Effector memory CD4-positive, alpha-beta T cell (primary cell): ENCODE measurements at places on chromosomes 3 and 15.

- no peak for DNase-seq
Measured at GRCh38 chr3:156598413-156598812, 43.5 kb upstream of the SSR3 start.

- DNase-seq = no peak
Measured at GRCh38 chr15:99443768-99444446, 121.9 kb upstream of the MEF2A start.

GRCh38 chr15:39834256-39834655 lies 51.6 kb upstream of the FSIP1 start:
- DNase-seq = no peak

DNA sequence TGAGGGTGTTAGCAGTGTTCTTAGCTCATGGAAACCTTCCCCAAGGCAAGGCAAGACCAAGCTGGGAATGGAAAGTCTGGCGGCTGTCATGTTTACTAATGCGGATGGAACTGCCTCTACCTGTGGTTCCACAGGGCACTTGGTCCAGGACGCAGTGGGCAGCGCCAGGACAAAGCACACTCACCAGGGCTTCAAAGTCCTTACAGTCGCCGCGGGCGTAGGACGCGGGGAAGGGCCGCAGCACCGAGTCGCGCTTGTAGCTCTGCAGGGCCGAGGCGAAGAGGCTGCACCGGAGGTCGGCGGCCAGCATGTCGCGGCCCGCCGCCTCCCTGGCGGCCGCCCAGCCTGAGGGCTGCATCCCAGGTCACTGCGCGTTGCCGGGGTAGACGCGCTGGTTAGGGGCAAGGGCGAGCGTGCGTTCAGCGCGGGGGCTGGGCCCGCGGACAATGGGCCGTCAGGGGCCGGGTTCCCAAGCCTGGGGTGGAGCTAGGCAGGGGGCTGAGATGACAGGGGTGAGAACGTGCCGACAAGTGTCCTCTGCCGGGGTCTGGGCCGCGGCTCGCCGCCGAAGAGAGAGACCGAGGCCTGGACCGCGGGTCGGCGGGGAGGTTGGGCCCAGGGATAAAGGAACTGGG lies 497 bp downstream of the PARP16 start:
- DNase-seq = no peak

DNA sequence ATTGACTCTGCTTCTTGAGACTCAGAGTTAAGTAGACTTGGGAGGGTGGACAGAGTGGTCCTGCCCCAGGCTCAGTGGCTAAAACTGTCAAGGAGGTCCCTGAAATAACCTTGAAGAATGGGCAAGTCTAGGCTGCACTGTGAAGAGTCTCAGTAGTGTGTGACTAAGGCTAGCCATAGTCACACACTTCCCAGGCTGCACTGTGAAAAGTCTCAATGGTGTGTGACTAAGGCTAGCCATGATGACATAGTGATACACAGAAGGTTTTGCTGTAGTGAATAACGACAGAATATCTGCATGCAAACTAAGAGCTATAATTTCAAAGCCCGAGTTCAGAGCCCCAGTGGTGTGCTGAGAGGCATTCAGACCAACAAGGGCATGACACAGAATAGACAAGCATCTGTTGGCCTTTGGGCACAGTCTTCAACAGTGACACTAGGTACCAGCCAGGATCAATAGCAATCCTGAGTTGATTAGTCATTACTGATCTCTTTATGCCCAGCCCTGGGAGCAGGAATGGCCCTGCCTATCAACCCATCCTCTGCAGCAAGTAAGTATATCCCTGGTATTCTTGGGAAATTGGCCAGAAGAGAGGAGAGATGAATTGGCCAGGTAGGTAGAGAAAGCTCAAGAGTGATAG lies 72.4 kb upstream of the BBX start:
- DNase-seq = no peak

DNA sequence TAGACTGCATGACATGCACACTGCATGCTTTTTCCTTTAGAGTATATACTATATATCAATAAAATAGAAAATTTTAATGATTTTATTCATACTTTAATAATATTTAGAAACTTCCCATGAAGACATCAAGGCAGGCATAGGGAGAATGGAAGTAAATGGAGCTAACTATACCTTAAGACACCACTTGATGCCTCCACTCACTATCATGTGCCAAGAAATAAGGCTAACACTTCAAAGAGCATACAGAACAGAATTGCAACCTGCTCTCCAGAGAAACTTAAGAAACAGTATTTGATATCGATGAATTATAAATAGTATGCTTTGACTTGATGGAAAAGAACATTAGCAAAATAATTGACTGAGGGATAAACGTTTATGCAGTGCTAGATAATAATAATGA lies 192.6 kb upstream of the MBNL1 start:
- DNase-seq = no peak

GRCh38 chr3:66639809-66640356 lies 139.1 kb upstream of the LRIG1 start:
- no peak for DNase-seq

- no peak for DNase-seq
Measured at GRCh38 chr3:24479816-24480215, 14.8 kb downstream of the THRB start.

DNA sequence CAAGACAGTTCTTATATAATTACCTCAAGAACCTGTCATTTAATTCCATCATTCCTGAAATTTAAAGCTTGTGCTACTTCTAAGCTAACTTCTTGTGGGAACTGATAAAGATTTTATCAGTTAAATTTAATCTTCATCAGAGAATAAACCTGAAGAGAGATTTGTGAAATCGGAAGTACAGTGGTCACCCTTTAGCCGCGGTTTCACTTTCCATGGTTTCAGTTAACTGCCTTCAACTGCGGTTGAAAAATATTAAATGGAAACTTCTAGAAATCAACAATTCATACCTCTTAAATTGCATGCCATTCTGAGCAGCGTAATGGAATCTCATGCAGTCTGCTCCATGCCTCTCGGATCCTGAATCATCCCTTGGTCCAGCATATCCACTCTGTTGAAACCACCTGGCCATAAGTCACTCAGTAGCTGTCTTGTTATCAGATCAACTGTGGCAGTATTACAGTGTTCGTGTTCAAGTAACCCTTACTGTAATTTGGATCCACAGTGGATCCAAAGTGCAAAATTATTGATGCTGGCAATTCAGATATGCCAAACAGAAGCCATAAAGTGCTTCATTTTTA lies 626.1 kb downstream of the CADM2 start:
- no peak for DNase-seq

DNA sequence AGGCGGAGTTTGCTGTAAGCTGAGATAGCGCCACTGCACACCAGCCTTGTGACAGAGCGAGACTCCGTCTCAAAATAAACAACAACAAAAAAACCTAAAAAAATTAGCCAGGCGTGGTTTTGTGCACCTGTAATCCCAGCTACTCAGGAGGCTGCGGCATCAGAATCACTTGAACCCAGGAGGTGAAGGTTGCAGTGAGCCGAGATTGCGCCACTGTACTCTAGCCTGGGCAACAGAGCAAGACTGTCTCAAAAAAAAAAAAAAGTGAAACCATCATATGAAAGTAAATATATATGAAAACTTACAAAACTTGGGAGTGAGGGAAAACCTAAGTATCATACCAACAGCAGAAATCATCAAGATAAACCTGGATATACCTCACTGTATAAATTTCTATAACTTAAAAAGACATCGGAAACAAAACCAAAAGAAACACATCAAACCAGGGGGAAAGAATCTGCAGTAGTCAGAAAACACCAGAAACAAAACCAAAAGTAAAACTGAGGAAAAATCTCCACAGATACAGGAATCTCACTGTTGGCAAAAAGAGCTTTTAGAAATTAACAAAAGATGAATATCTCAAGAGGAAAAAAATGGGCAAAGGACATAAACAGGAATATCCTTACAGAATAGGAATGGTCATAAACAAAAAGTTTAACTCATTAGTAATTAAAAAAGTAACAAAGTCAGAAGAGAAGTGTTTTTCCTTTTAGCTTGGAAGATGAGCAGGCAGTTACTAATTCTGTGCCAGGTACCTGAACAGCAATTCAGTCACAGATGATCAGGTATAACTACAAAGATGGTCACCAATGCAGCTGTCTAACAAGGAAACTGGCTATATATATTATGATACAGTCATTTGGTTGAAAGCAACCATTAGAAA lies 41.3 kb downstream of the ETV5 start:
- DNase-seq = no peak

DNA sequence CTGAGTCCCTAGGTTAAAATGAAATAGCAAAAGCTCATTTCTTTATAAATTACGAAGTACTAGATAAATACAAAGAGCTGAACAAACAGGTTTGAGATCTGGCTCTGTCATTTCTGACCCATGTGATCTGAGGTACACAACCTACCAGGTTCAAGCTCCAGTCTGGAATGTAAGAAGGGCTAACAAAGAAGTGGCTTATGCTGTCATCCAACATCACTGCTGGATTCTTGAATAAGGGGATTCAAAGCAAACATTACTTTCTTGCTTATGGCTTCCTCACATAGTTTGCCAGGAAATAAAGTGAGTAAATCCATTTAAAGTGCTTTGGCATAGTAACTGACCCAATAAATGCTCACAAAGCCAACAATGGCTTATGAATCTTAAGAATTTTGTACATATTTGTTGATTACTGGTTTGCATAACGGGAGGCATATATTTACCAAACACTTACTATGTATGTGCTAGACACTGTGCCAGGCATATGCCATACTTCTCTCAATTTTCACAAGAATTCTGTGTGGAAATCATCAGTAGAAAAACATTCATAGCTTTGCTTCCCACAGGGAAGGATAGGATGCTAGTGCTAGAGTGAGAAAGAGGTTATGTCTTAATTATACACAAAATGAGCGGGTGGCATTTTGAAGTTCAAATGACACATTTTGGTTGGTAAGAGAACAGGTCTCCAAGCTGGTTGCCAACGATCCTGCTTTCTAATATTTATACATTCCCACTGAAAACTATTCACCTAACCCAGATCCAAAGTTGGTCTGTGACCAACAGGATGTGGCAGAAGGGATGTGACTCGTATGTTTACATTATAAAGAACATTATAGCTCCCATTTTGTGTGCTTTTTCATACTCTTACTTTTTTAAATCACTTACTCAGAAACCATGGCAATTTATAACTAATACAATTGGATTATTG lies 38.7 kb upstream of the CSPG5 start:
- no peak for DNase-seq

GRCh38 chr3:139928708-139929505 lies 6.1 kb upstream of the CLSTN2 start:
- no peak for DNase-seq

DNA sequence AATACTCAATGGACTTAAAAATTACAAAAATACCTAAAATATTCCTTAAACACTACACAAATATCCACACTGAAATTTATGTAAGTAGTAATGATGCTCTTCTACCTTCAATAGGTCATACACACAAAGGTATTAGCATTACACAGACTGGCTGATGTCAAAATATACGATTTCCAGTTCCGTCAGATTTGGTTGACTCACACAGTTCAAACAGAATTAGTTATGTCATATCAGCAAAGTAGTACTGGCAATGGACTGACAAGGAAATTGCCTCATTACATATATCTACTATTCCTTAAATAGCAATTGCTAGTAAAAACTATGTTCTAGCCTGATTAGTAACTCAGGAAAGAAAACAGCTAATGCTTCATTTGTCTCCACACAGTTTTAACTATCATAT lies 70.8 kb downstream of the ADAM10 start:
- no peak for DNase-seq

- DNase-seq = no peak
Measured at GRCh38 chr15:65213241-65213640, 2.0 kb upstream of the CILP start.

GRCh38 chr15:80265021-80265420 lies 13.0 kb upstream of the CTXND1 start:
- no peak for DNase-seq

DNA sequence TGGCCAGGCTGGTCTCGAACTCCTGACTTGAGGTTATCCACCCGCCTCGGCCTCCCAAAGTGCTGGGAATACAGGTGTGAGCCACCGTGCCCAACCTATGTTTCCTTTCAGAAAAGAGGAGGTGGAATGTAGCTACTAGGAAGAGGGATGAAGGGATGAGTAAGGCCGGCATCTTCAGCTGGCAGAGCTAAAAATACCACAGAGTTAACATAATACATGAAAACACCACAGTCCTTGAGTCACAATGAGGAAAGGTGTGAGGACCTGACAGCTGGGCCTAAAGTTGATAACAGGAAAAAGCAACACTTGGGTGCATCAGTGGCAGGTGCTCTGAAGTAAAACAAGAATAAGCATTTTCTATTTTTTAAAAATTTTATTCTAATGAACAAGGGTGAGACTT lies 392.2 kb downstream of the DIPK2A start:
- no peak for DNase-seq
